Caco-2 (cell line): ENCODE measurements at places on chromosomes 12 and 14.

GRCh38 chr14:90828642-90829487, 12.6 kb upstream of the TTC7B start:
- no peak for DNase-seq

- no peak for DNase-seq
Measured at GRCh38 chr12:1189163-1189562, 198.1 kb downstream of the ERC1 start.

- DNase-seq, result peak; percentile 30
Measured at GRCh38 chr14:103385929-103386712, 906 bp downstream of the MARK3 start.

DNA sequence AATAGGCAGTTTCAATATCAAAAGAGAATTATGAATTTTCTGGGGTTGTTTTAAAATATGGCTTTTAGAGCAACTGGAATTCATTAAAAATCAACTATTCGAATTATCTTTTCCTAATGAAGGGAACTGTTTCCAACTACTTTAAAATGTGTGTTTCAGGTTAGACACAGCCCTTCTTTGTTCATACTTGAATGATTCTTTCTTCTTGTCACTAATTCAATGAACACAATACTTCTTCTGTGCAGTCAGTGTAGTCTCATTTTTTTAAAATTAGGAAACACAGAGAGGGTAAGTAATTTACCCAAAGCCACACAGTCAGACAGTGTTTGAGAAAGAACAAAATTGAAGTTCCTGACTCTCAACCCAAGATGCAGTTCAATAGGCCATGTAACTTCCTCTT, 414.0 kb downstream of the CCDC91 start:
- no peak for DNase-seq

- DNase-seq, result no peak
Measured at GRCh38 chr12:110972866-110973265, 52.5 kb upstream of the MYL2 start.

DNA sequence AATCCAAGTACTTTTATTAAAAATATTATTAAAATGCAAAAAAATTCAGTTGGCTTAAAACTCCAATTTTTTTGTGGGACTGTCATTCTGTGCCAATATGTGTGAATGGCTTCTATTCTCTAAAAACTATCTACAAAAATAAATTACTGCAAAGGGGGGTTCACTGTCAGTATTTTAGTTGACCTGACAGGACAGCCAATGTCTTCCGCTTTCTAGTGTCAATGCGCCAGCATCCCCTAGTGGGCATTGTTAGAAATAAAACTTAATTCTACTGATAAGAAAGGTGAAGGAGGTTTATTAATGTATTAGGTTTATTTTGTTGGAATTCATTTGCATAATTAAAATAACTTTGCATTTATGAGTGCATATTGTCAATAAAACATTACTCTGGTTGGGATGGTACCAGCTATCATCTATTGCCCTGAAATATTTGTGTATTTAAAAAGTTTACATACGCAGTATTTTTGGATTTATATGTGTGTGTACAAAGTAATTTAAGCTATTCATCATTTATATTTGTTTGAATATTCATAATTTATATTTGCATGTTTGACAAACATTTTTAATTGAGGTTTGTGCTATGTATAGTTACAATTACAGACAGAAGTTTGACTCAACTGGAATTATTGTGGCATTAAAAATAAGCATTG, 527.2 kb downstream of the FLRT2 start:
- DNase-seq, result no peak

DNA sequence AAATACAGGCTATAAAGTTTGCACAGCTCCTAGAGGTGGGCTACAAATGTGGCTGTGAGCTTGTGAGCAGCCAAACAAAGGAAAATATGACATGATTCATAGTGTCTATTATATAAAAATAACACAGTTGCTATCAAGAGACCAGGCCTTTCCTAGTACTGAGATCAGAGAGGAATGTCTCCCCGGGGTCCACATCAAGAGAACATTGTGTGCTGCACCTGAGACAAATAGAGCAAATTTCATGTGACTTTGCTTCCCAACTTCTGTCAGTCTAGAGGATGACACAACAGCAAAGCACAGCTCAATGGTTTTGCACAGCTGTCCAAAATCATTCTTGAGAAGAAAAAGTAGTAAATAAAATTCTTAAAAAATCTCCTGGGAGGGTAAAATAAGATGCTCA, 297.5 kb upstream of the PRKD1 start:
- DNase-seq, result no peak

DNA sequence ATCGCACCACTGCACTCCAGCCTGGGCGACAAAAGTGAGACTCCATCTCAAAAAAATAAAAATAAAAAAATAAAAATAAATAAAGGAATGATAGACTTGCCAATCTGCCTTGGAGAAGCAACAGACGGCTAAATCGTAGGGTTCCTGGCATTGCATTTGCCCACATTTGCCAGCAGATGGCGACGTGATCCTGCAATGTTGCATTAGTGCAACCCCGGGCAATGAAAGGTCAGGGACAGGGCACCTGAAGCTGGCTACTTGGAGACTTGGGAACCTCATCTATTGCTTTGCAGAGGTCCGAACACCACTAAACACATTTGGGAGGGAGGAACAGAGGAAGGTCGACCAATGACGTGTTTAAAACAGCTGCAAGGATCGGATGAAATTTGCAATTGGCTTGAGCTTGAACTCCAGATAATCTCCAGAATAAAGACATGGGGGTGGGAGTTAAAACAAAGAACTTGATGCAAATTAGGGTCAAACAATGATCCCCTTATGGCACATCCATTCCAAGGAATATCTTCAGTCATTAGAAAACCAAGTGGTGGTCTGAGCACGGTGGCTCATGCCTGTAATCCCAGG, 34.6 kb downstream of the SPRING1 start:
- DNase-seq, result peak; percentile 80

GRCh38 chr14:77097006-77097699, 905 bp upstream of the CIPC start:
- no peak for DNase-seq

GRCh38 chr12:130434560-130434959, 96.9 kb downstream of the PIWIL1 start:
- peak; percentile 9 for DNase-seq

GRCh38 chr12:8012651-8013309, 19.7 kb upstream of the FOXJ2 start:
- DNase-seq, result no peak

- no peak for DNase-seq
Measured at GRCh38 chr14:73753887-73754795, 40.0 kb upstream of the PNMA1 start.

DNA sequence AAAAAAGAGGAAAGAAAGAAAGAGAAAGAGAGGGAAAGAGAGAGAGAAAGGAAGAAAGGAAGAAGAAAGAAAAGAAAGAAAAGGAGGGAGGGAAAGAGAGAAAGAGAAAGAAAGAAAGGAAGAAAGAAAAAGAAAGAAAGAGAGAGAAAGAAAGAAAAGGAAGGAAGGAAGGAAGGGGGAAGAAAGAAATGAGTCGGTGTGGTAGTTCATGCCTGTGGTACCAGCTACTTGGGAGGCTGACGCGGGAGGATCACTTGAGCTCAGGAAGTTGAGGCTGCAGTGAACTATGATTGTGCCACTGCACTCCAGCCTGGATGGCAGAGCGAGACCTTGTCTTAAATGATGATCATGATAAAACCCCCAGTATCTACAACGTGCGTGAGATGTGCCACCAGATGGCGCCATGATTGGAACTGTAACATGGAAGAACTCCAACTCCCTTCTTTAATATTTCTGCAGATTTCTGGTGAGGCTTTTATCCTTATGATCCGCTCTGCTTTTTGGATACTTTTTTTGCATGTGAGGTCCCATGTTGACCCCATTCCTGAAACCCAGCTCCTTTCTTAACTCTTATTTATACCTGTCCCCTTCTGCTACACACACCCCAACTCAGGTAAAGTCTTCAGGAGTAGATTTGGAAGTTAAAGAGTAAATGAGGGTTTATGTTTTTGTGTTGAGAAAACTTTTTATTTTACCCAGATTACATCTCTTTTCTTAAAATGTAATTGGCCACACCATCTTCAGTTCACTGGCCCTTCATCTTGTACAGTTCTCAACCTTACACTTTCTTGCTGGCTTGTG, 25.6 kb downstream of the RNASE10 start:
- DNase-seq, result peak; percentile 77

DNA sequence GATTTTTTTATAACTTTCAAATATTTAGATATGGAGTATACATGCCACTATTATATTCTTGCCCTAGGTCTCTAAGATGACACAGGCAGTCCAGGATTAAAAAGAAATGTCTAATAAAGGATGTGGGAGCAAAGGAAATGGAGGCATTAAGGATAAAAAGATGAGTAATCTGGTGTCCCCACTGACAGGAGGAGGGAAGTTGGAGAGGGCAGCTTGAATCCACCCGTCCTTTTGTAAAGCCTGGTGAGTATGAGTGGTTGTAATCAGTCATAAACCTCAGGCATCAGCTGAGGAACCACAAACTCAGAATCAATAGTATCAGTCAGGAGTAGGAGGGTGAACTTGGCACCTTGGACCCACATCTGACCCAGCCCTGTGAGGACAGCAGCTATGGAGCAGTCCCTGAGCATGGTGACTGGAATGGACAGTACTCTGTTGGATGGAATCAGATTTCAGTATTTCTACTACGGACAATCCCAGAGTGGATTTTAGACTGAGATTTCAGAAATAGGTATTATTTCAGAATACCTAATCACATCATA, 100.5 kb downstream of the EXOC5 start:
- DNase-seq, result no peak

DNA sequence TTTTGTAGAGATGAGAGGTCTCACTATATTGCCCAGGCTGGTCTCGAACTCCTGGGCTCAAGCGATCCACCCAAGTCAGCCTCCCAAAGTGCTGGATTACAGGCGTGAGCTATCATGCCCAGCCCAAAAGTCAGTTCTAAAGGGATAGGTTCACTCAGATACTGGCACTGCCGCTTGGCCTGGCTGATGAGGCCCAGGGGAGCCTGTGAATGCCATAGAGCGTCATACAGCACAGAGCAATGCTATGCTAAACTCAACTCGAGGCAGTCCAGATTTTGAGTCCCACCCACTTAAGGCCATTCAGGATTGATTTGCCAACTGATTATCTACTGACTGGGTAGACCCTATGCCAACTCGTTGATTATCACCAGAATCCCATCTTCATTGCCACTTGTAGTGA, 179.4 kb downstream of the ESR2 start:
- DNase-seq, result no peak

GRCh38 chr12:92248977-92249376, 103.3 kb upstream of the BTG1 start:
- DNase-seq, result no peak

DNA sequence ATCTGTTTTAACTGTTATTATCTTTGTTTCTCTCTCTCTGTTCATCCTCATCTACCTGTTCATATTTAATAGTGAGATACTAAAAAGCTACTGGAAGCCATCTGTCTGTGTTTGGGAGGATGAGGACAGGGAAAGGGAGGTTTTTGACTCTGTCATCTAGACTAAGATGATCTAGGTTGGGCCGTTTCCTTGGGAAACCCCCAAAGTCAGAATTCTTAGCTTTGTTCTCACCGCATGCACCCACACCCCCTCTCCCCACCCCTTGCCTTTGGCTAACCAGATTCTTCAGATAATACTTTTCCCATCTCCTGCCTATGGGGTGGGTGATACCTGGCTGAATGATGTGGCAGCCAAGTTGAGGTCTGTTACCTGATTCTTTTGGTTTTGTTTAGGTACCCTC, 73.0 kb downstream of the PRICKLE1 start:
- no peak for DNase-seq

GRCh38 chr14:87461704-87462103, 531.3 kb downstream of the GALC start:
- DNase-seq, result no peak

GRCh38 chr12:15157269-15157671, 63.9 kb downstream of the RERG start:
- DNase-seq, result no peak

- DNase-seq, result no peak
Measured at GRCh38 chr12:90075685-90076084, 367.0 kb upstream of the ATP2B1 start.

DNA sequence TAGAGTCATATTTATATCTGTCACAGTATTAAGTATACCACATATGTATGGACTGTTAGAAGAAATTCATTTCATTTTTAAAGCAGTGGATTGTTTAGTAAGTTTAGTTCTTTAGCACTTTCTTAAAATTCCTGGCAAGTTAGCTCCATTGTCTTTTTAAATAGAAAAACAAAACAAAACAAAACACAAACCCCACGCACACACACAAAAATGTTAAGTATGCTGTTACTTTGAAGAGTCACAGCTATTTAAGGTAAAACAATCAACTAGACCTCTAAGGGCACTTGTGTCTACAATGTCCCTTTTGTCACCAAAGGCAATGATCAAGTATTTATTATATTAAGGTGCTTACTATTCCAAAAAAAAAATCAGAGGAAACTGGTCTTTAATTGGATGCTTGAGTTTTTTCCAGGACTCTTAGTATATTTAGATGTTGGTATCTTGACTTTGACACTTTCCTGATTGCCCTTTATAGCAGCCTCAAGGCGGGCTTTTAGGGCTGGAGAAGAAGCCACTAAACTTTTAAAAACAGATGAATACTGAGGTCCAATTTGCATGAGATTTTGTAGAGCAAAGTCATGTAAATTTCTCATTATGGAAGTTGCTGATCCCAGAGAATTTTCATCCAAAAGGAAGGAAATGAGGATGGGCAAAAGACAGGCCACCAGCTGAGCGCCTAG, 85.5 kb upstream of the HECTD1 start:
- DNase-seq, result no peak

- DNase-seq, result no peak
Measured at GRCh38 chr14:51282517-51282916, 42.5 kb downstream of the TMX1 start.

DNA sequence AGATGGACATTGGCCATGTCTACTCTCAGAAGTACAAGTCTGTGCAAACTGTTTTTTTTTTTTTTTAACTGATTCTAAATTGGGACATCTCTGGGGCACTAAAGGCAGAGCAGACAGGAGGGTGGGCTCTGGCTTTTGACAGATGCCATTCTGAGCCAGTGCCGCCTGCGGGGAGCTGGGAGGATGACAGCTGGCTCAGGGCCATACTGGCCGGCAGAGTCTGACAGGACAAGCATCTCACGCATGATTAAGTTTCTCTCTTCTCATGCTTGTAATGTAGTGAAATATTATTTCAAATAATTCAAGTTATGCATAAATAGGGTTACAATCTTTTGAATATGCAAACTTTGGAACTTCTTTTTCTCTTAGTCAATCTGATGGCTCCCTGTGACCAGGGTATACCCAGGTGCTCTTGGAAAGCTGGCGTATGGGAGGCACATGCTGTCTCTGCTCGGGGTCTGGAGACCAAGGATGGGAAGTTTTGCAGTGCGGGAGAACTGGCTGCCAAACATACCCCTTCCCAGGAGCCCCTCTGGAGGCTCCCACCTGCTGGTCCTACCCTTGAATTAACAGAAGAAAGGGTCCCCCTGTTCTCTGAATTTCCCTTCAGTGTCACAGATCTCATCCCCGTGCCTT, 7.6 kb downstream of the CDCA4 start:
- DNase-seq, result no peak
